ENCODE measurements at places on chromosomes 12 and 14.

DNA sequence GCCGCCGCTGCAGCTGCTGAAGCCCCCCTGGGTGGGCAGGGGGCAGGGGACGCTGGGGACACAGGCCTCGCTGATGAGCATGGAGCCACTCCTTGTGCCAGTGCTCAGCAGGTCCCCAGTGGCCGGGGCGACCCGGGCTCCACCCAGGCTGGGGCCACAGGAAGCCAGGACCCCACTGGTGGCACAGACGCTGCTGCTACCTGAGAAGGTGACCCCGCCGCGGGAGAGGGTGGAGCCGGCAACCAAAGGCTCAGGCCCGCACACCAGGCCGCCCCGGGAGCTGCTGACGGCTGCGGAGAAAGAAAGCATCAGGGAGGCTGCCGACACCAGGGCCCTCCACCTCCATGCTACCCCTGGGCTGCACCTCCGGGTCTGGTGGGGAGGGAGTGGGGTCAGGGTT is 7.4 kb downstream of the KRT84 start:
- no peak for DNase-seq
- H3K27ac ChIP-seq: no peak overlapping the region
- peaks cover 9% of the 10 kb centered on the region for H3K4me1 ChIP-seq
- H3K4me3 ChIP-seq: no peak overlapping the region
- no peaks in the 10 kb centered on the region for H3K36me3 ChIP-seq

- no peak overlapping the region for H3K4me3 ChIP-seq
- no peaks in the 10 kb centered on the region for H3K27me3 ChIP-seq
- no peak for DNase-seq
- no peaks in the 10 kb centered on the region for H3K36me3 ChIP-seq
- H3K27ac ChIP-seq: no peak overlapping the region
Measured at GRCh38 chr12:125685915-125686314, 620.7 kb downstream of the AACS start.

DNA sequence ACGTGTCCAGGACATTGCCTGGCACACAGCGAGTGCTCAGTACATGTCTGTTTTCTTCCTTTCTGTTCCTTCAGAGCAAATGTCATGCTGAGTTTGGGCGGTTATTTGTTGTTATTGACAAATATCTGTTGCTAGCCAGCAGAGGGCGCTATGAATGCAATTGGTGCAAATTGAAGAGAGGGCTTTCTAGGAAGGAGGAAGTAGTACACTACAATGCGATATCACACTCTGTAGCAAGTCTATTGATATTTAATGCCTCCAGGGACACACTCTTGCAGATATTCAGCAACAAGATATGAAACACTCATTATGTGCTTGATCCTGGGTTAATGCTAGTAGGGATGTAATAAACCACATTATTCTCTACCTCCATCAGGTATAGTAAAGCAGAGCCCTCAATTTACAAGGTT is 267.3 kb upstream of the SRRM4 start:
- no peaks in the 10 kb centered on the region for H3K27me3 ChIP-seq
- no peaks in the 10 kb centered on the region for H3K4me1 ChIP-seq
- no peaks in the 10 kb centered on the region for H3K36me3 ChIP-seq
- H3K27ac ChIP-seq: no peak overlapping the region
- no peak overlapping the region for H3K4me3 ChIP-seq

DNA sequence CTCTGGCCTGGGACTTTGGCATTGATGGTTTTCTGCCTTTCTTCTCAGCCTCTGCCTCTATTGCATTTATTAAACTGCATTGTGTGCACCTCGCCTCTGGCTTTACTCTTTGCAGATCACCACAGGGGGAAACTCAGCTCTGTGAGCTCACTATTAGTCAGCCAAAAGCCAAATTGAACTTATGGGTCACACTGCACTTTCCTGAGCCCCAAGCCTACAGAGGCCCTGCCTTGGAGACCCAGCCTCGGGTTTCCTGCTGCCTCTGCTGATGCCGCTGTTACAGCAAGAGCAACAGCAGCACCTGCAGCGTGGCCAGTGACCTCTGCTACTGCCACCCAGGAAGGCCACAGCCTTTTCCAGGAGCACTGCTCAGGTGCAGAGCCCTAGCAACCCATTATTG is 122.5 kb downstream of the DAD1 start:
- H3K27me3 ChIP-seq: no peaks in the 10 kb centered on the region
- H3K27ac ChIP-seq: peak overlapping the region; percentile 74
- H3K4me3 ChIP-seq: no peak overlapping the region

- no peak overlapping the region for H3K4me3 ChIP-seq
- peak; percentile 94 for DNase-seq
- no peaks in the 10 kb centered on the region for H3K27me3 ChIP-seq
- H3K36me3 ChIP-seq: no peaks in the 10 kb centered on the region
- H3K4me1 ChIP-seq: peaks cover 18% of the 10 kb centered on the region
- no peak overlapping the region for H3K27ac ChIP-seq
Measured at GRCh38 chr14:21092273-21093011, 6.0 kb downstream of the ZNF219 start.

DNA sequence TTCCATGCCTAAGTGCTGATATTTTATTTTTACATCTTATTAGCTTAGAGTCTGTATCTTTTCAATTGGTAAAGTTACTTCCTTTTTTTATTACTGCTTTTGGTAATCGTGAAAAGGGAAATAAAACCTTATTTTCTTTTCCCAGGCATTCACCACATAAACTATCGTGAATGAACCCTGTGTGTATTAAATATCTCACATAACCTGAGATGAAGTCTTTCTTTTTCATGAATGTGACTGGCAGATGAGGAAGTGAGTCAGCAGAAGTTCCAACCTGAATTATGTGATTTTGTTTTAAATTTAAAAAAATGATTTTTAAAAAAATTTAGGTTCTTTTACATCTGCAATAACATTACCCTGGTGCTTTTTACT is 26.0 kb downstream of the MYBPC1 start:
- H3K27ac ChIP-seq: no peak overlapping the region
- no peaks in the 10 kb centered on the region for H3K36me3 ChIP-seq
- H3K4me1 ChIP-seq: peaks cover 2% of the 10 kb centered on the region

GRCh38 chr12:33587354-33587753 is 147.7 kb upstream of the SYT10 start:
- H3K36me3 ChIP-seq: no peaks in the 10 kb centered on the region
- H3K27ac ChIP-seq: no peak overlapping the region
- no peaks in the 10 kb centered on the region for H3K27me3 ChIP-seq
- DNase-seq: no peak

- no peaks in the 10 kb centered on the region for H3K4me1 ChIP-seq
- no peaks in the 10 kb centered on the region for H3K36me3 ChIP-seq
- H3K4me3 ChIP-seq: no peak overlapping the region
- no peaks in the 10 kb centered on the region for H3K27me3 ChIP-seq
- no peak for DNase-seq
Measured at GRCh38 chr12:24977711-24978110, 28.8 kb upstream of the BCAT1 start.

DNA sequence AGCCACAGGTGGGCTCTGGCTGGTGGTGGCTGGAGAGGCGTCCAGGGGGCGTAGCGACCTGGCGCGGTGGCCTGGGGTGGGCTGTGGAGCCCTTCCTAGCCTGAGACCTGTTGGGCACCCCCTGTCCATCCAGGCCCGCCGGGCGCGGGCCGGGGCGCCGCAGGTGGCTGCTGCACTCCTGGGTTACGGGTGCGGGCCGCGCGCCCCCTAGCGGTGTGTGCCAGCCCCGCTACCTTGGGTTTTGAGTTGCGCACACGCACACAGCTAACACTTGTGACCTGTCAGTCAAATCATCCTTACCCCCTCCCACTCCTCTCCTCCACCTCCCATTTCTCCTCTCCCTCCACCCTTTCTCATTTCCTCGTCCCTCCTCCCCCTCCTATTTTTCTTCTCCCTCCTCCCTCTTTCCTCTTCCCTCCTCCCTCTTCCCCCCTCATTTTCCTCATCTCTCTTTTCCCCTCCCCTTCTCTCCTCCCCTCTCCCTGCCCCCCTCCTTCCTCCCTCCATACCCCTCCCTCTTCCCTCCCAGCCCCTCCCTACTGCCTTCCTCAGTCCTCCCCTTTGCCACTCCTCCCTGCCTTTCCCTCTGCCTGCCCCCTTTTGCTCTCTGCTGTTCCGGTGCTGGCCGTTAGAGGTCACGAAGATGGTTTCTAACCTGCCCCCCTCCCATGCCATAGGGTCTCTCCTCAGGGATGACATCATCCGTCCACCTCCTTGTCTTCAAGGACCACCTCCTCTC is 2.3 kb downstream of the MEG3 start:
- H3K27me3 ChIP-seq: peaks cover 3% of the 10 kb centered on the region
- no peaks in the 10 kb centered on the region for H3K36me3 ChIP-seq
- H3K4me1 ChIP-seq: no peaks in the 10 kb centered on the region
- H3K4me3 ChIP-seq: no peak overlapping the region
- no peak overlapping the region for H3K27ac ChIP-seq

DNA sequence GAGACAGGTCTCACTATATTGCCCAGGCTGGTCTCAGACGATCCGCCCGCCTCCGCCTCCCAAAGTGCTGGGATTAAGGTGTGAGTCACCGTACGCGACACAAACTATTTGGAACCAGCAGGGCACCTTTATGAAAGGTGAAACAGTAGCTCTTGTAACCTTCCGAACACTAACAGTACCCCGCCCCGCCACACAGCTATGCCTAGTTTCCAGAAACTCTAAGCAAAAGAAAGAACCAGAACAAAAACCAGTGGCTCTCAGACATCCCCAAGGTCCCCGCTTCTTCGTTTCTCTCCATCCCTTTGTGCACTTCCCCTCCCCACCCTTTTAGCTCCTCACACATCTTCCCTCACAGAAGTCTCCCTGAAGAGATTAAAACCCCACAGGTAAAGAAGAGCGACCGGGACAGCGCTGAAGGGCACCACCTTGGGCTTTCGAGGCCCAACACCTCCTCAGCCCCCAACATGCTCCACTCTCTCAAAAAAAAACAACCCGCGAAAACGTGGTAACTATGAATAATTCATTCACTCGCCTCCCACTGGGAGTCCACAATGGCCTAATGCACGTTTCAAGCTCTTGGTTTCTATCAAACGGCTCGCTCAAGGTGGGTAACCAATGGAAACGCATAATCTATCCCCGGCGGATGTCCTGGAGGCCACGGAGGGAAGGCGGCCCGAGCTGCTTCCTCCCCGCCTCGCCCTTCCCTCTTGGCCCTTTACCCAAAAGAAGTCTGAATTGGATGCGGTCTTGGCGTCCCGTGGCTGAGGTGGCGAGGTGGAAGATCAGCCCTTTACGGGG is 877 bp downstream of the BAG5 start:
- peak overlapping the region; percentile 77 for H3K27ac ChIP-seq
- no peak for DNase-seq
- no peaks in the 10 kb centered on the region for H3K27me3 ChIP-seq
- peak overlapping the region; percentile 72 for H3K4me3 ChIP-seq

GRCh38 chr14:37711831-37712475 is 116.5 kb downstream of the TTC6 start:
- H3K4me1 ChIP-seq: no peaks in the 10 kb centered on the region
- H3K27me3 ChIP-seq: no peaks in the 10 kb centered on the region
- DNase-seq: no peak
- H3K27ac ChIP-seq: no peak overlapping the region
- H3K36me3 ChIP-seq: no peaks in the 10 kb centered on the region

- H3K4me1 ChIP-seq: no peaks in the 10 kb centered on the region
- H3K27me3 ChIP-seq: no peaks in the 10 kb centered on the region
- H3K4me3 ChIP-seq: no peak overlapping the region
- no peak for DNase-seq
- H3K27ac ChIP-seq: no peak overlapping the region
Measured at GRCh38 chr14:33511851-33512640, 438.8 kb downstream of the EGLN3 start.

DNA sequence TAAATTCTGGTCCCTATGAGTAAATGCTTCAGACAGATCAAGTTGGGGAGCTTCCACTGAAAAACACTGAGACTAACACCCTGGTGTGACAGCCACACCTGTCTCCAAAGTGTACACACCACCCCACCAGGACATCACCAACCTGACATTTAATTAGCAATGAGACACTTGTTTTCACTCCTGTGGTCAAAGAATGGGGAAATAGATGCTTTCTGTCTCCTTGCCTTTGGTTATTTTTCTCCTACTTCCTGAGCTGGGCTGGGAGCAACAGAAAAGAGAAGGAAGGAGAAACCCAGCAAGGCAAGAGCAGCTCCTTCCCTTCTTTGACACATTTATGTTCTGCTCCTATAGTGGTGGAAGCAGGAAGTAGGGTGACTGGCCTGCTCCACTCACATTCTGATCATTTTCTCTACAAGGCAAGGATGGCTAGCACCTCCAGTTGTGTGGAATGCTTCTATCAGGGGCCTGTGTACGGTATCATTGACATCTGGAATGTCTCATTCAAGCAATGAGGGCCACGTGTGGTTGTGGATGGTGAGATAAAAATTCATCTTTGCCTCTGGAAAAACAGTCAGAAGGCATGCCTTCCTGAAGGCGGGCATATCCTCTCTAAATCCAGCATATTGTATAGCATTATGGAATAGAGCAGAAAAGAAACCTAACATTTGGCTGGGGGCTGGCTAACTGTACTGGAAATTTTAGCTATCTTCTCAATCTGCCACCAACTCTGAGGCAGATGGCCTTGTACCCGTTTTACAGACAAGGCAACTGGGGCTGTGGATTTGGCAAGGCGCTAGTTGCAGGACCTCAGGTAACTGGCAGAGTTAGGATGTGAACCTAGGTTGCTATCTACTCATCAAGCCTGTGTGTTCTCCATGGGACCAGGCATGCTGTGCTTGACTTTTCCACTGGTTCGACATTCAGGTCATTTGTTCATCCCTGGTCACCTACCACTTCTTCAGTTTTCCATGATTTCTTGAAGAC is 24.8 kb upstream of the LGALS3 start:
- H3K27ac ChIP-seq: peak overlapping the region; percentile 87
- DNase-seq: peak; percentile 18
- H3K4me3 ChIP-seq: no peak overlapping the region
- H3K27me3 ChIP-seq: no peaks in the 10 kb centered on the region
- peaks cover 38% of the 10 kb centered on the region for H3K4me1 ChIP-seq
- H3K36me3 ChIP-seq: no peaks in the 10 kb centered on the region

DNA sequence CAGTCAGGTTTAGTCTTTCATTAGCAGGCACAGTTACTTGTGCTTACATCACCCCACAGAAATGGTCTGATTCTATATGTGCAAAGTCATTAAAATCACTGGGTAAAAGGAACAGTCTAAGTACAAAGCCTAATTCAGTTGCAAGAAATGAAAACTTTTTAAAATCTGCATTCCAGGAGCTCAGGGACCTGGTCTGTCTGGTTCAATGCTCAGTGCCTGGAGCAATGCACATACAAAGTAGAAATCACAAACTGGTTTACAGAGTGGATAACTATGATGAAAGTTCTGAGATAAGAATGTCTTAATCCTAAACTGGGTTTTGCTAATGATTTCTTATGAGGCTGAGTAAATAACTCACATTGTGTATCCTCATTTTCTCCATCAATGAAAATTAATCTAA is 28.7 kb downstream of the LMNTD1 start:
- H3K27me3 ChIP-seq: no peaks in the 10 kb centered on the region
- no peaks in the 10 kb centered on the region for H3K36me3 ChIP-seq
- no peak overlapping the region for H3K27ac ChIP-seq
- DNase-seq: no peak
- H3K4me3 ChIP-seq: no peak overlapping the region

- DNase-seq: no peak
- no peaks in the 10 kb centered on the region for H3K27me3 ChIP-seq
- no peaks in the 10 kb centered on the region for H3K36me3 ChIP-seq
- H3K4me1 ChIP-seq: no peaks in the 10 kb centered on the region
Measured at GRCh38 chr12:65858831-65859230, 34.5 kb downstream of the HMGA2 start.

- H3K4me1 ChIP-seq: peaks cover 7% of the 10 kb centered on the region
- H3K27ac ChIP-seq: no peak overlapping the region
- peaks cover 13% of the 10 kb centered on the region for H3K27me3 ChIP-seq
- DNase-seq: no peak
- no peaks in the 10 kb centered on the region for H3K36me3 ChIP-seq
- no peak overlapping the region for H3K4me3 ChIP-seq
Measured at GRCh38 chr14:21299562-21300130, 19.8 kb downstream of the RPGRIP1 start.

- no peaks in the 10 kb centered on the region for H3K36me3 ChIP-seq
- H3K4me3 ChIP-seq: no peak overlapping the region
Measured at GRCh38 chr14:101315802-101316296, 245.4 kb upstream of the DIO3 start.
